Stimulated activated CD8-positive, alpha-beta memory T cell treated with anti-CD3 and anti-CD28 coated beads, Interleukin-7, amount 100 ng/mL, for 1 hour (primary cell): ENCODE measurements at places on chromosomes 7 and 10.

DNA sequence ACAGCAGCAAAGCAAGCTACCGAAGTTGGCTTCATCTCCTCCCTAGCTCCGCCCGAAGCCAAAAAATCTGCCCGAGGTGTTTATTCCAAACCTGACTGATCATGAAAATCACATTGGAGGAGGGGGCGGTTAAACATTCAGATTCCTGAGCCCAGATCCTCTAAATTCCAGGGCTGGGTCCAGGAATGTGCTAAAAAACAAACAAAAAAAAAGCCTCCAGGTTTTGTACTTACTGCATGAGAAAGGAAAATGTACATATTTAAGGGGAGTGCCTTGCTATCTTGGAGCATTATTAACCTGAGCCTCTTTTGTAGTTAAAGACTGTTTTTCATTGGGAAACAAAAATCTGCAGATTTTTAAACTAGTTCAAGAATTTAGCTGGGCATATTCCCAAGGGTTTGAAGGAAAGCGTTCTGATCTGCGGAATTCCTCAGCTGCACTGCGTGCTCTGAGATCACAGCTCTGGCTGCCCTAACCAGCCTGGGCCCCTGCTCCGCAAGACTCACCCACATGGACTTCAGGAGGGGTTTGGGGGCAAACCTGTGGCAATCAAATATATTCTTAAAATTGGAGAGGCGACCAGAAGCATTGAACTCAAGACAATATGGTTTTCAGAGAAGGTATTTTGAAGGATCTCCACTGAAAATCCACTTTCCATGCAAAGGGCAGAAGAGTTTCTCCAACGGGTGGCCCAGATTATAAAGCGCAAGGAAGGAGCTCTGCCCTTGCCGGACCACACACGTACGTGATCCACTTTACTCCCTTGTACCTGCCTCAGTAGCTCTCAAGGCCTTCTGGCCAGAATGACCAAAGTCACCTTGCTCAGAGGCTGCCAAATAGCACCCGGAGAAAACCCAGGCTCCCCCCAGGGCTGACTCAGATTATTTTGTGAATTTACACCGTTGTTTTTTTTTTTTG is 10.0 kb upstream of the TNS3 start:
- DNase-seq = no peak

- DNase-seq = no peak
Measured at GRCh38 chr7:156121956-156122355, 309.7 kb upstream of the SHH start.

DNA sequence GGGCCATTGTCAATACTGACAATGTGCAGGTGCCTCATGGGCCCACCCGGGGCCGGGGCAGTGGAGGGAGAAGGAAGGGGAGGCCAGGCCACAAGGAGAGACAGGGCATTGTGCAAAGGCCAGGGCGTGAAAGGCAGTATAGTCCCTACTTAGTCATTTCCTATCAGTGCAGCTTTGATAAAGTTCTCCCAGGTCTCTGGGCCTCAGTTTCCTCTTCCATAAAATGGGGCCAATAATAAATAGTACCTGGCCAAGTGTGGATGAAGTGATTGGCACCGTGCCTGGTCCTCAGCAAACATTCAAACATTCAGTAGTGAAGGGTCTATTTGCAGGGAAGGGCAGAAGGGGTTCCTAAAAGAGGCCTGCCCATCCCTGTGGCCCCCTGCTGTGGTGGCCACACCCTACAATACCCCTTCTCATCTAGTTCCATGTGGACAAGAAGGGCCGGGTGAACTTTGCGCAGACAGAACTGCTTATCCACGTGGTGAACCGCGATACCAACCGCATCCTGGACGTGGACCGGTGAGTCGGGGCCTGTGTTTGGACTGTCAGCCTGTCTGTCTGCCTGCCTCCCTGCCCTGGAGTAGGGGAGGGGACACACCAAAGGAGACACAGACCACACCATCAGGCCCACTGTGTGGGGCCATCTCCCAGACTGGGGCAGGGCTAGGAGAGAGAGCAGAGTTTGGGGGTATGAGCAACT is 36.9 kb upstream of the VSIR start:
- DNase-seq = no peak

DNA sequence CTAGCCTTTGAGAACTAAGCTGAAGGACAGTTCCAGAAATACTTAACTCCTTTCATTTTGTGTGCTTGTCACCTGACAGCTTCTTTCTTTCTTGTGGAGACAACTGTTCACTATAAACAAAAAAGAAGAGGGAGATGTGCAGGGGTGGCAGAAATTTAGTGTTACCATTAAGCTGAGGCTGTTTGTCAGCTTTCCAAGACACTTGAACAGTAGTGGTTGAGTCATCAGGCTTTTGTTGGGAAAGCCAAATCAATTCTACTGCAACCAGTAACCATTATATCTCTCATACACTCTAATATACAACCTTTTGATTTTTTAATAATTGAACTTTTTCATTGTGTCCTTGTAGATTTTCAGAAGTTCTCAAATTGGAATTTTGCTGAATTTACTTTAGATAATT is 75.3 kb downstream of the POLL start:
- DNase-seq = no peak

GRCh38 chr7:140738280-140738679 is 41.8 kb downstream of the NDUFB2 start:
- no peak for DNase-seq

DNA sequence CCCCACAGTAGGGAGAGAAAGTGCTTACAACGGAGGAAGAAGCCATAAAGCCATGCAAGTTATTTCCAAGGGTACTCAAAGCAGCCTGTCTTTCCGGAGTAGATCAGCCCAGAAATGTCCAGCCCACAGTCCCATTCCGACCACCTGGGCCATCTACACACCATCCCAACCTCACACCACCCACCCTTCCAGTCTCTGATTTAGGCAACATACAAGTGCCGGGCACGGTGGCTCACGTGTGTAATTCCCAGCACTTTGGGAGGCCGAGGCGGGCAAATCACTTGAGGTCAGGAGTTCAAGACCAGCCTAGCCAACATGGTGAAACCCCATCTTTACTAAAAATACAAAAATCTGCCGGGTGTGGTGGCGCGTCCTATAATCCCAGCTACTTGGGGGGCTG is 35.1 kb downstream of the LRRC20 start:
- DNase-seq = no peak

- DNase-seq = peak; percentile 35
Measured at GRCh38 chr10:62811159-62811875, 4.8 kb downstream of the EGR2 start.

DNA sequence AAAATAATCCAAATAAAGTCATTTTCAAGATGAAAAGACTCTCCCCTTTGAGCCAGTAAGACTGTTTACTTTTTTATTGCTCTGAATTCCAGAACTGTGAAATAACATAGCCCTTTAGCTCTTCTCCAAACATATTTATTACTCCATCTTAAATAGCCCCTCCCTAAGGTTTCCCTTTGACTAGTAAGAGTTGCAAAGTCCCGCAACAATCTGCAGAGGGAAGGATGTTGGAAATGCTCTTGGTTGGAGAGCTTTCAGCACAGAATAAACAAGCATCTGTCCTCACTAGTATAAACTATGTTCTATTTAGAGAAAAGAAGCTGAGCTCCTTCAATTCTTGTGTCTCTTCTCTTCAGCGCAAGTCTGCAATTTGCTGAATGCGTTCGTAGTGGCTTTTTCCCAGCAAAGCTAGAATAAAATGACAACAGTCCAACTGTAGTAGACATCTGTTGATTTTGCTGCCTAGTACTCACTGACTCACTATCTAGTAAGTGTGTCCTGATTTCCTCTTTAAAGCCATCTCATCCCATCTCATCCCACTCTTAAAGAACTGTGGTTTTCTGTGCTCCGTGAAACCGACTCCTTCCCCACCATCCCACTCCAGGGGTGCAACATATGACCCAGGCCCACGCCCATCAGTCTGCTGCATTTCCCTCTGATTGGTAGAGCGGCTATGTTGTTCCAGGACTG is 104.0 kb downstream of the FAM107B start:
- no peak for DNase-seq

- no peak for DNase-seq
Measured at GRCh38 chr7:77837275-77837674, 38.7 kb downstream of the PHTF2 start.
